ENCODE measurements at places on chromosomes 7 and 10. TPM values are rescaled to one million over a fixed set of nuclear protein-coding genes. Genes with fewer than 3 reads are reported as not detected.
A peak's percentile ranks its signal among the peaks of the same experiment; 100 is the strongest.

- H3K4me3 ChIP-seq: no peak overlapping the region
- H3K27ac ChIP-seq: no peak overlapping the region
- no peaks in the 10 kb centered on the region for H3K36me3 ChIP-seq
- DNase-seq: no peak
- no peaks in the 10 kb centered on the region for H3K4me1 ChIP-seq
- peaks cover 6% of the 10 kb centered on the region for H3K27me3 ChIP-seq
Measured at GRCh38 chr10:78148216-78148960, 114.7 kb downstream of the RPS24 start.

The RFC2 gene
- 52.5 TPM for total RNA-seq

DNA sequence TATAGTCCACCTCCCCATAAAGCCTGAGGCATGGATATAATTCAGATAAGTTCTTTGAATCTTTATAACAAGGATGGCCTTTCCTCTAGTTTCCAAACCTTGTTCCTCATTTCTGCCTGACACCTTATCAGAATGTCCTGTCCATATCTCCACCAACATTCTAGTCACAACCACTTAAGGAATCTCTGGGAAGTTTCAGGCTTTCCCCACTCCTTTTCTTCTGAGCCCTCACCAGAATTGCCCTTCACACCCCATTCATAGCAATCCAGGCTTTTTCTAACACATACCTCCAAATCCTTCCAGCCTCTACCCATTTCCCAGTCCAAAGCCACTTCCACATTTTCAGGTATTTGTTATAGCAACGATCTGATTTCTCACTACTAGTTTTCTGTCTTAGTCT is 18.0 kb upstream of the DIP2C start:
- H3K27me3 ChIP-seq: peaks cover 27% of the 10 kb centered on the region
- H3K36me3 ChIP-seq: no peaks in the 10 kb centered on the region
- no peaks in the 10 kb centered on the region for H3K4me1 ChIP-seq
- no peak overlapping the region for H3K27ac ChIP-seq

DNA sequence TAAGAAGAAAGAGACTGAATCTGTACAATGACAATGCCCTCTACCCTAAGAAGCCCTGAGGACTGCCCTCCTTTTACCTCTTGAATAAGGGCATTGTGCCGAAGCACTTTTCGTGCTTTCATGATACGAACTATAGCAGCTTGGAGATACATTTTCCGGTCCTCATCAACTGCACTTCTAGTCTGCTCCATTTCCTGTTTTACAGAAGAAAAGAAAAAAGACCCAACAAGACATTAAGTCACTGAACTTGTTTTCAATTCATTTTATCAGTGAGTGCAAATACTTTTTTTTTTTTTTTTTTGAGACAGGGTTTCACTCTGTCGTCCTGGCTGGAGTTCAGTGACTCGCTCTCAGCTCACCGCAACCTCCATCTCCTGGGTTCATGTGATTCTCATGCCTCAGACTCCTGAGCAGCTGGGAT is 78.4 kb downstream of the CUL2 start:
- no peaks in the 10 kb centered on the region for H3K27me3 ChIP-seq
- H3K27ac ChIP-seq: peak overlapping the region; percentile 21
- peaks cover 6% of the 10 kb centered on the region for H3K4me1 ChIP-seq

DNA sequence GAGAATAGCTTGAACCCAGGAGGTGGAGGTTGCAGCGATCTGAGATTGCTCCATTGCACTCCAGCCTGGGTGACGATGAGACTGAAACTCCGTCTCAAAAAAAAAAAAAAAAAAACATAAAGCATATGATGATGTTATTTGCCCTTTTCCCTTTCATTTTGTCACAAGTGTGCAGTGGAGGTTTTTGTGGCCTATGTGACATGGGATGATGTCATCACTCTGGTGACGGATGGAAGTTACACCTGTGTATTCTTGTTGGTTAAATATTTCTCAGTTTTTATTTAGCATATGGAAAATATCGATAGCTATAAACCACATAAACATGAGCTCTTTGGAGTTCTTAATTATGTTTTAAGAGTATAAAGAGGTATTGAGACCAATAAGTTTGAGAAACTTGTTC is 71.8 kb upstream of the EMX2 start:
- H3K27ac ChIP-seq: no peak overlapping the region
- DNase-seq: no peak
- H3K4me1 ChIP-seq: no peaks in the 10 kb centered on the region

- peaks cover 3% of the 10 kb centered on the region for H3K27me3 ChIP-seq
- no peak overlapping the region for H3K4me3 ChIP-seq
- no peak overlapping the region for H3K27ac ChIP-seq
- no peaks in the 10 kb centered on the region for H3K4me1 ChIP-seq
- H3K36me3 ChIP-seq: no peaks in the 10 kb centered on the region
Measured at GRCh38 chr10:113476191-113476590, 76.7 kb upstream of the HABP2 start.

DNA sequence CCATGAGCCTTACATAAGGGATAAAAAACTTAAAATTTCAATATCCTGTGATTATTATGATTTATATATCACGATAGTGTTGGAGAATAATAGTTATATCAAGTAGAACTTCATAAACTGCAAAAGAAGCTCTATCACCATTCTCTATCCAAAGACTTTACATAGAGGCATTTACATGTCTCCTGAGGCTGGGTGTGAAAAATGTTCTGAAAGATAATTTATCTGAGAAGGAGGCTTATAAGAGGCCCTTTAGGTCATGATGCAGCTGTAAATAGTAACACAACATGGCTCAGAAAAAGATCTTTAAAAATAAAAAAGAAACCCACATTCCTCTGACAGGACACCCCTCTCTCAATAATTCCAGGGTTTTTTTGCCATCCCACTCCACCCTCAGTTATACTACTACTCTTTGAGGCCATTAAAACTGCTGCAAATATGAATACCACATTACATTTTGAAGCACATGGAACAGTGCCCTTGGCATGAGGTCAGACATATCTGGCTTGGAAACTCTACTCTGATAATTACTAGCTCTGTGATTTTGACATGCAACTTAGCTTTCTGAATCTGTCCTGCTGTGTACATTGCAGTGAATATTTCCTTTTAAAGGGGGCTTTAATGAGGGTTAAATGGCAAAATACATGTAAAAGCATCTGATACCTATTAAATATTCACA is 55.5 kb downstream of the SLC16A12 start:
- peaks cover 11% of the 10 kb centered on the region for H3K27me3 ChIP-seq
- no peak for DNase-seq
- H3K4me1 ChIP-seq: no peaks in the 10 kb centered on the region
- no peak overlapping the region for H3K4me3 ChIP-seq

DNA sequence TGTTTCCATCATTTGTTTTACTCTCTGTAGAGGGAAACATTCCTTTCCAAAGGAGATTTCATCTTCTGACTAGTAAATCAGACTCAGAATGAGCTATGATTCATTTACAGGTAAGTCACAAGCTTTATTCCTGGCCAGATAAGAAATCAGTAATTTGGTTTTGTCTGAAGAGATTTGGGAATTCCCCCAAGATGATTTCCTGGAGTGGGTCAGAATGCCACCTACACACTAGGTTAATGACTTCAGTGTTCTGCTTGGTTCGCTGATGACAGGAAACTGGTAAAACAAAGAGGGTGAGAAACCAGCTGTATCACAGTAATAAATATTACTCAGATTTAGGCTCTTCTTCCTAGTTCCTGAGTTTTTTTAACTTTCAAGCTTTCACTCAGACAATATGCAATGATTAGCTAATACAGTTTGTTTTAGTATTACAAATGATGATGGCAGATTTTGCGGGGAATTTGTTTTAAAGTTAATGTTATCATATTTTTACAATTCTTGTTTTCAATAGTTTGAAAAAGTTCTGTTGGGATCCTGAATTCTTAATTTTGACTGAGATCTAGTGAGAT is 8.3 kb upstream of the ASZ1 start:
- H3K27ac ChIP-seq: no peak overlapping the region
- H3K4me3 ChIP-seq: no peak overlapping the region
- DNase-seq: no peak
- H3K36me3 ChIP-seq: no peaks in the 10 kb centered on the region
- no peaks in the 10 kb centered on the region for H3K4me1 ChIP-seq

GRCh38 chr7:5345171-5345570 is 62.4 kb downstream of the SLC29A4 start:
- peaks cover 63% of the 10 kb centered on the region for H3K36me3 ChIP-seq
- no peak for DNase-seq
- no peaks in the 10 kb centered on the region for H3K27me3 ChIP-seq
- no peak overlapping the region for H3K27ac ChIP-seq

DNA sequence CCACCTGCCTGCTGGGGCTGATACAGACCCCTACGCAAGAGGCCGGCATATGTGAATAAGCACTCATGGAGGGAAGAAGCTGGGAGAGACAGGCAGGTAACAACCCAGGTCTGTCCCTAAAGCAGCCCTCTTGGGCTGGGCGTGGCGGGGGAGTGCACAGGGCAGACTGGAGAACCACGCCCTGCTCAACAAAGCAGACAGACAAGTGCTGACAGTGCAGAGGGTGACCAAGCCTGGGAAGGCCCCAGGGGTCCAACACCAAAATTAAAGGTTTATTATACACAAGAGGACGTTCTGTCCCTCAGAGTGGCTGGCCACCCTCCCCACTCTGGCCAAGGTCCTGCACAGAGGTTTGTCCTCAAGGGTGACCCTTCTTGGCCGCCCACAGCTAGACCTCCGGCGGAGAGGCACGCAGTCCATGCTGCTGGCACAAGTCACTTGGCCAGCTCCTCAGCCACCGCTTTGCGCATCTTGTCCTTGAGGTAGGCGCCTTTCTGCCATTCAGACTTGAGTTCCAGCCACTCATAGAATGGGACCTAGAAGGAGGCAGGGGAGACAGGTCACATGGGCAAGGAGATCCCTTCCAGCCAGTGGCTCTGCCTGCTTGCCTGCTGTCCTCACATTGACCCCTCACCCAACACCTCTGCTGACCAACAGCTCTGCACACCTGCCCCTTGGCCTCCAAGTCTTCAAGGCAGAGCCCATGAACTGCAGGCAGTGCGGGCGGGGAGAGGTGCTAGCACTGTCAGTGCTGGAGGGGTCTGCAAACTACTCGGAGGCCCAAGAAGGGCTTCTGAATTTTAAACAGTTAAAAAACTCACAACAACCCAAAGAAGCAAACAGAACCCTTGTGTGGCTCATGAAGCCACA is 11.4 kb upstream of the NACAD start:
- DNase-seq: no peak
- H3K27ac ChIP-seq: no peak overlapping the region
- no peaks in the 10 kb centered on the region for H3K27me3 ChIP-seq
- no peaks in the 10 kb centered on the region for H3K4me1 ChIP-seq

The SLC13A1 gene
- total RNA-seq: not detected

The SYT15 gene
- total RNA-seq: 0.95 TPM

- no peak overlapping the region for H3K27ac ChIP-seq
- peaks cover 41% of the 10 kb centered on the region for H3K36me3 ChIP-seq
- H3K4me3 ChIP-seq: no peak overlapping the region
- H3K4me1 ChIP-seq: peaks cover 15% of the 10 kb centered on the region
- DNase-seq: no peak
Measured at GRCh38 chr10:71817831-71818655, 33.0 kb downstream of the PSAP start.

The HSPB1 gene
- total RNA-seq: 38.4 TPM

- H3K36me3 ChIP-seq: peaks cover 6% of the 10 kb centered on the region
- H3K27ac ChIP-seq: no peak overlapping the region
- peaks cover 40% of the 10 kb centered on the region for H3K4me1 ChIP-seq
- DNase-seq: no peak
Measured at GRCh38 chr10:123136221-123136805, 543 bp downstream of the HMX3 start.

DNA sequence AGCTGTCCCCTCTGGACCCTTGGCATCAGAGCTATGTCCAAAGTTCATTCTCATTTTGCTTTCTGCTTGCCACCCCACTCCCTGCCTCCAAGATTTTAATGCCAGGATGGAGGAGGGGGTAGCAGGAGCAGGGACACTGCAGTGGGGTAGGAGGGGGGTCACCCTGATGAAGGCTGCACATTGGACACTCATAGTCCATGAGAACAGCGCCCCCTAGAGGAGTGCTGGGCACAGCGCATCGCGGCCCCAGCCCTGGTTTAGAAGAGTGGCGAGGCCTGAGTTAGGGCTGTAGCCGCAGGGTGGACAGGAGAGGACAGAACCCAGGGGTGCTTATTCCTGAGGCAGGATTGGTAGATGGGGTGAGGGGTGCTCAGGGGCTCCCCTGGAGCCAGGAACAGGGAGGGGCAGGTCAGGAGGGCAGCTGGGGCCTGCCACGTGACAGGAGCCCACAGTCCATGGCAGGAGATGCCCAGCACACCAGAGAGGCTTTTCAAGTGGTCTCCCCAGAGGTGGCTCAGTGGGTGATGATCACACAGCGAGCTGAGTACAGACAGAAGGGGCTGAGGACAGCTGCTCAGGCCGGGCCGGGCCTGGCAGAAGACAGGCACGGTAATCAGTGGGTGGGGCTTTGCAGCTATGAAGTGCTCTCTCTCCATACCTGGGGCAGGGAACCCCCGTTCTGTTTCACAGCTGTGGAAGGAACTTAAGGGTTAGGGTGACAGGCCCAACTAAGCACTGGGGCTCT is 71.4 kb downstream of the NEURL1 start:
- DNase-seq: peak; percentile 49
- no peaks in the 10 kb centered on the region for H3K4me1 ChIP-seq
- no peaks in the 10 kb centered on the region for H3K36me3 ChIP-seq
- no peak overlapping the region for H3K27ac ChIP-seq
- H3K27me3 ChIP-seq: peaks cover 6% of the 10 kb centered on the region

The HOXA4 gene
- not detected for total RNA-seq

DNA sequence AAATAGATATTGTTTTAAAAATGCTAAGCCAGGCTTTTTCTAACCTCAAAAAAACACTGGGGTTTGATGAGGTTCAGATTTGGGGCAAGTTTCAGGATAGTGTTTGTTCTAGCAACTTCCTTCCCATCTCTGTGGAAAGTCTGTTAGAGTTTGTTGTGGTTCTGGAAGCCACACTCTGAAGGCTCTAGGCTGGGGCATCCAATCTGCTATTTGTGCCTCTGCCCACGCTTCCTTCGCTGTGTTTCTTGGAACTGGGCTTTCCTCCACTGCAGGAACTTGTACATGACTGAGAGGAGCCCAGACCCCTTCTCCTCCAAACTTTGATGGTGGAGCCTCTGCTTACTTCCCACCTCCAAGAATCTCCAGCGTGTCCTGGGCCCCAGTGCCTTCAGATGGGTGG is 108.5 kb upstream of the SLC25A13 start:
- peaks cover 2% of the 10 kb centered on the region for H3K27me3 ChIP-seq
- DNase-seq: no peak
- no peaks in the 10 kb centered on the region for H3K36me3 ChIP-seq
- peaks cover 12% of the 10 kb centered on the region for H3K4me1 ChIP-seq
- H3K4me3 ChIP-seq: no peak overlapping the region

DNA sequence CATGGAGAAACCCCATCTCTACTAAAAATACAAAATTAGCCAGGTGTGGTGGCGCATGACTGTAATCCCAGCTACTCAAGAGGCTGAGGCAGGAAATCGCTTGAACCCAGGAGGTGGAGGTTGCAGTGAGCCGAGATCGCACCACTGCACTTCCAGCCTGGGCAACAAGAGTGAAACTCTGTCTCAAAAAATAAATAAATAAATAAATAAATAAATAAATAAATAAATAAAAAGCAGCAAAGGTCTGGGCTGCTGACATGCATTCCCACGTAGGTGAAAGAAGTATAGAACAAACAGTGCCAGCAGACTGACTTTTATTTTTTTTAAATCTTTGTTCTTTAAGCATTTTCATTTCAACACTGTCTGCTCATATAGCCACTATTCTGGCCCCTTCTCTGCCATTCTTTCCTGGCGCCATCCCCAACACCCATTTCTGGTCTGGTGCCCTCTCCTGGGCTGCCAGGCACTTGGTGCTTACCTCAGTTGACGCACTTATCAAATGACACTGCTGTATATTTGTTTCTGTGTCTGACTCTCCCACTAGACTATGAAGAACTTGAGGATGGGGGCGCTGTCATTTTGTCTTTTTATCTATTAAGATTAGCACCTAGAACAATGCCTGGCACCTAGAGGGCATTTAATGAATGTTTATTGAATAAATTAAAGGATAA is 15.6 kb downstream of the FAM107B start:
- H3K27ac ChIP-seq: no peak overlapping the region
- no peak for DNase-seq
- H3K4me3 ChIP-seq: no peak overlapping the region
- no peaks in the 10 kb centered on the region for H3K27me3 ChIP-seq
- peaks cover 6% of the 10 kb centered on the region for H3K4me1 ChIP-seq
- H3K36me3 ChIP-seq: no peaks in the 10 kb centered on the region
